ENCODE measurements at places on chromosomes 12 and 14.

GRCh38 chr12:131758016-131758739 is 47.3 kb downstream of the SFSWAP start:
- no peak for DNase-seq

DNA sequence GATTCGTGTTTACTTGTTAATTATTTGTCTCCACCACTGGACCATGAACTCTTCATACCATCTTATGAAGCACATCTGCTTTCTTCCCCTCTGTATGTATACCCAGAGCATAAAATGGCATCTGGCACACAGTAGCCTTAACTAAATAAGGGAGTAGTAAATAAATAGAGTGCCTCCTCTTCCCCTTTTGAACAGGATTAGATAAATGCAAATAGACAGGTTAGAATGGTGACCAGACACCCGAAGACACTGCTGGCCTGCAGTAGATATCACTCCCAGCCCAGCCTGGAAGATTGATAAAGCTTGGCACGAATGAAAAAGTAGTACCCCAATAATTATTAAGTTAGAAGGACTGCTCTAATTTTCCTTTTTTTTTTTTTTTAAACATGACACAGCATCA is 6.9 kb downstream of the GALNT4 start:
- DNase-seq, result no peak

DNA sequence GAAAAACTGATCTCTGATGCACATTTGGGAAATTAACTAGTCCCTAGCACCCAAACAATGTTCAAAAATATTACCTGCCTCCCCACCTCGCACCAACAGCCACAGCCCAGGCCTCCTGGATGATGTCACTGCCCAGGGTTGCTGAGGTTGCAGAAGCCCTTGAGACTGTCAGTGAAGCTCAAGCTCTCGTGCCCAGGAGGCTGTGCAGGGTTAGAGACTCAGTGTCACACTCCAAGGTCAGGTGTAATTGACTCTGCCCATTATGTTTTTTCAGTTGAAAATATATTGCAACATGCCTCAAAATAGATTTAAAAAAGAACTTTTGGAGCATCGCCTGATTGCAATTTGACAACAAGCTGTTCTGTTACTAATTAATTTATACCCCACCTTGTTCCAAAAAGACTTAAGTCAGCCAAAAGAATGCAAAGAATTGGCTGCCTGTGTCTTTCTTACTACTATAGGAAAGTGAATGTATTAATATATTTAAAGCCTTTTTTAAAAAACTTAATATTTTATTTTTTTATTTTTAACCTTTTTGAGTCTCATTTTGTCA is 72.3 kb downstream of the CMAS start:
- no peak for DNase-seq

DNA sequence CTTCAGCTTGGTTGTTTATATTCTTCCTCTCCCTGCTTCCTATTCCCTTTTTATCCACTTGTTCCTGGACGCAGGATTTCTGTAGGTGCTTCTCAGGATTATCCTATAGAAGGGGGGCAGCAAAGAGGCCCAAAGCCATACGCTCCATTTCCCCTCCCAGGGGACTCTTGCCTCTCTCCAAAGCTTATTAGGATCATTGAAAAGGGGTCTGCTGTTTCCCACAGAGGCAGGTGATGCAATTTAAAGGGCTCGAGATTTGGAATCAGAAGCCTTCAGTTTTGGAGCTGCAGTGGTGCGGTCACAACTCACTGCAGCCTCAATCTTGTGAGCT is 31.5 kb upstream of the SYNDIG1L start:
- no peak for DNase-seq

DNA sequence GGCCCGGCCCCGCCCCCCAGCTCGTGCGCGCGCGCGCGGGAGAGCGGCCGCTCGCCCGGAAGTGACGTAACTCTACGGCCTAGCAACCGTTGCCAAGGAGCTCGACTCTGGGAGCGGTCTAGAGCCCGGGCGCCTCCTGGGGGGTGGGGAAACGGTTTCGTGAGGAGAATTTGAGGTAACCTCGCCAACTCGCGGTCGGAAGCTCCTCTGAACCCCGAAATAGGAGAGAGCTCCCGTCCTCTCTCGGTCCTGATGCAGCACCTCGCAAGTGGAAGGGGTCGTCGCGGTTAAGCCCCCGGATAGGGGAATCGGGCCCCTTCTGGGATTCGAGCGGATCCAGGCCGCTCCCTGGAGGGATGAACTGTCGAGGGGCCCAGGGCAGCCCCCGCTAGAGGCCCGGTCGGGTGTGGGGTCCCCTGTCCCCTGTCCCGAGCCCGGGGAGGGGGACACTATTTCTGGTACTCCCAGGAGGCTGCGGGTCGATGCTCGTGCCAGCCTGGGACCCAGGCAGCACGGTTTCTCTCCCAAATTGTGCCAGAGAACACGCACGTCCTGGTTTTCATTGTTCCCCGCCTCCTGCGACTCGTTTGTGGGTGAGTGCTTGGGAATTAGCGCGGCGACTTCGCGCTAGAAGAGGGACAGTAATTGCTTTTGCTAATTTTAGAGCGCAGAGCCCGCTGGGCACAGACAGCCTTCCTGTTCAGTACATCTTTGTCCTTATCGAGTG is at the start of gene IFT81:
Gene IFT81 (plus strand): TSS at position 89 of the 727 bp plus-strand sequence. CDS start 3,024 bp downstream, outside the sequence.
- DNase-seq, result peak; percentile 97

Data from activated CD4-positive, alpha-beta memory T cell treated with anti-CD3 and anti-CD28 coated beads, Interleukin-2, amount 10 ng/mL, durations not matched to agents 7 days and 5 days (primary cell).